ENCODE measurements at places on chromosomes 2 and 18.

- no peak for DNase-seq
Measured at GRCh38 chr2:78980152-78980465, 45.4 kb upstream of the REG3G start.

DNA sequence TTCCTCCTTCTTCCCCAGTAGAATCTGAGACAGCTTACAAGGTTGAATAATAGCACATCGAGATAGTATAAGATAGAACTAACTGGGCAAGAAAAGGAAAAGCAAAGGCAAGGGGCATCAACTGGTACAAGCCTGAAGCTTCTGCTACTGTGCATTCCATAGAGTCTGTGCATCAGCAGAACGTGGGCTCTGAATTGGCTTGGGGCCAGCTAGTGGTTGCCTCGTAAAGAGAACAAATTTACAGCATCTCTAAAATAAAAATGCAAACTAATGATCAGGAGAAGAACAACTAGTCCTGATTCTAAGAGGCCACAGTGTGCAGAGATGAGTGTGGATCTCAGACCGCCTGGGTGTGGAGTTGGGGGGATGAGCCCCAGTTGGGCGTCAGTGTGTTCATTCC lies 36.6 kb downstream of the UPP2 start:
- DNase-seq, result no peak

GRCh38 chr18:58135183-58135641 lies 91.2 kb downstream of the NEDD4L start:
- no peak for DNase-seq

- DNase-seq, result no peak
Measured at GRCh38 chr2:219998714-219999227, 371.3 kb downstream of the SLC4A3 start.

- DNase-seq, result peak; percentile 31
Measured at GRCh38 chr18:11591957-11592356, 17.4 kb upstream of the SLC35G4 start.

DNA sequence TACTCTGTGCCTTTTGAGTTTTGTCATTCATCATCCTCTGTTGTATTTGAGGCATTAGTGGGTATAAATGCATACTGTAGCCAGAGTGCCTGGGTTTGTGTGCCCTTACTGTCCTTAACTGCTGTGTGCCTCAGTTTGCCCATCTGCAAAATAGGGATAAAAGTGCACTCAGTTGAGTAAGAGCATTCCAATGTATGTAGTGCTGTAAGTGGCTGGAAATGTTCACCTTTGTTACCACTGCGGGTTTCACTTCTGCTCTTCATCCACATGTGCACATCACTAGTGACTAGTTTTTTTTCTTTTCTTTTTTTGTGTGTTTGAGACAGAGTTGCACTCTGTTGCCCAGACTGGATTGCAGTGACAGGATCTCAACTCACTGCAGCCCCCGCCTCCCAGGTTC lies 39.9 kb downstream of the PLEKHB2 start:
- DNase-seq, result no peak

DNA sequence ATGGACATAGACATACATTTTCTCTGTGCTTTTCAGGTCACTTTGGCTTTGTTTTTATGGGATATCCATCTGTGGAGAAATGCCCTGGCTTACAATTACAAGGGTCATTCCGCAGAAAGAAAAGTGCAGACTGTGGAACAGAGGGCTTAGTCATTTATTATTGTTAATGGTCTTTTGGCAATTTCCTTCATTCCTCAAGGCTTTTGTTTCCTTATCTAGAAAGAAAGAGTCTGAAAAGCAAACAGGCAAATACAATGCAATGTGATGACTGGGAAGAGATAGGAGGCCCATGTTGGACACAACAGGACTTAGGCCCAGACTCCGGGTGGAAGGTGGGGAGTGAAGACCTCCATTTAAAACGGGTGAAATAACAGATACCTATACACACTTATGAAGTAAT lies 129.5 kb upstream of the CAVIN2 start:
- DNase-seq, result no peak

- peak; percentile 55 for DNase-seq
Measured at GRCh38 chr2:105038383-105039061, 653 bp downstream of the MRPS9 start.

GRCh38 chr2:63796366-63796765 lies 45.3 kb upstream of the UGP2 start:
- DNase-seq, result no peak

DNA sequence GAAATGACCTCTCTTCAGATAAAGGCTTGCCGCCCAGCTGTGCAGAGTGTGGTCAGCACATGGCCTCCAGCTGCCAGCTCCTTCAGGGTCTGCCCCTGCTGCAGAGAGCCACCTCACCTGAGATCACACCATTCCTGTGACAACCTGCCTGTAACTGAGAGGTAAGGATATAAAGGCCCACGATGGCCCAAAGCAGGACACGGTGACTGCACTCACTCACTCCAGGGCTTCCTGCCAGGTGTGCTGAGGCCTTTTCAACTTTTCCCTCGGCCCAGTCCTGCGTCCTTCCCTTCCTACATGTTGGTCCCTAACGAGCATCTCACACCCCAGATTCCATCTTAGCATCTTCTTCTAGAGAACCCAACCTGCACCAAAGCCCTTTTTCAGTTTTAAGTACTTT lies 36.2 kb downstream of the ANKRD44 start:
- no peak for DNase-seq

DNA sequence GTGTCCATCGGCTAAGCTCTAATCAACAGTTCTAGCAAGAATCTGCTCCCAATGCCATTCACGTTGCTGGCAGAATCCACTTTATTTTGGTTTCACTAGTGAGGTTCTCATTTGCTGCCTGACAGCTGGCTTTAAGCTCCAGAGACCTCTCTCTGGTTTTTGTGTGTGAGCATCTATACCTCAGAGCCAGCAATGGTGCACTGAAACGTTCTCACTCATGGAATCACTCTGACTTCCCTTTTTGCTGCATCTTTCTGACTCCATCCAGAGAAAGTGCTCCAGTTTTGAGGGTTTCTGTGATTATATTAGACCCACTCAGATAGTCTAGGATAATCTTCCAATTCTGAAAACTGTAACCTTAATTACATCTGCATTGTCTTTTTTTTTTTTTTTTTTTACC lies 596.6 kb downstream of the RNF144A start:
- no peak for DNase-seq
